ENCODE measurements at places on chromosomes 7 and 10.

DNA sequence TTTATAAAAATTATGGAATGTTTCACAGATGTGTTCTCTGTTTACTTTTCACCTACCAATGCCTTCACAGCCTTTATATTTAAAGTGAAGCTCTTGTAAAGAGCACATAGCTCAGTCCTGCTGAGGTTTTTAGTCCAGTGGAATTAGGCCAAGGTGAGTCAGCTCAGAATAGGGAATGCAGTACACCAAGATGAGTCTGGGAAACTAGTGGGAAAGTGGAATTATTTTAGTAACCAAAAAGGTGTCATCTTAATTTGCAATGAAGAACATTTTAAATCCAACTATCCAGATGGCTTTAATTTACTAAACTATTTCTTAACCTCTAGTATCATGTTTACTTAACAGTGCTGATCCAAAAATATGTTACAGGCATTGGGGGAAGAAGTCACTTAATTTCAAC, 236.3 kb upstream of the CTBP2 start:
- DNase-seq: no peak

DNA sequence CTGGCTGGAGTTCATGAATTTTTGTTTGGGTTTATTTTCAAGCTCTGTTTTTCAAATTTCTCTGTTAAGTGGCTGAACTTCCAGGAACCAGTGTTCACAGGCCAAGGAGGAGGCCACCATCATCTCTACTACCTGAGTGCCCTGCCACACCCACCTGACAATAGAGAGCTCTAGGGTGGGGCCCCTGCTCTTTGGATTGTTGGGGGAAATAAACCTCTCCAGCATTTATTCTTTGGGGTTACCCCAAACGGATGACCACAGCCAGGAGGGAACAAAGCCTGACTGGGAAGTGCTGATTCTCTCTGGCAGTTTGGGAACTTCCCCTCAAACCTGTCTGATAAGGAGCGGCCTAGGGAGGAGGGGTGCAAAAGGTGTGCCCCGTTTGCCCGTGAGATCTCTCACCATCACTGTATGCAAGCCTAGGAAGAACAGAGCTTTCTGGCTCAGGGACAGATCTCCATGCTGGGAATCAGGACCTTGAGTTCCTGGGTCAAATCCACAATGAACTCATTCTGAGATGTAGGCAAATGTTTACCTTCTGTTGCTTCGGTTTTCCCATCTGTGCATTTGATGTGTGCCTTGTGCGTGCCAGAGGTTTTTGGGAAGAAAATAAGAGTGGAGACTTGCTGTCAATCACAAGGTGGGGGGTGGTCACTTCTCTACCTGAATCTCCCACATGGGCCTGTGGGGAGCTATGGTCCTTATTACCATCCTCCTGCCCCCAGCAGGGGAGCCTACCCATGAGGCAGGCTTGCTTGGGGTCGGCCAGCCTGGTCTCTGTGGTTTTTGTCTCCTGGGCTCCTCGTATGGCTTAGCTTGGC, 27.7 kb upstream of the PDCD4 start:
- DNase-seq: peak; percentile 57

DNA sequence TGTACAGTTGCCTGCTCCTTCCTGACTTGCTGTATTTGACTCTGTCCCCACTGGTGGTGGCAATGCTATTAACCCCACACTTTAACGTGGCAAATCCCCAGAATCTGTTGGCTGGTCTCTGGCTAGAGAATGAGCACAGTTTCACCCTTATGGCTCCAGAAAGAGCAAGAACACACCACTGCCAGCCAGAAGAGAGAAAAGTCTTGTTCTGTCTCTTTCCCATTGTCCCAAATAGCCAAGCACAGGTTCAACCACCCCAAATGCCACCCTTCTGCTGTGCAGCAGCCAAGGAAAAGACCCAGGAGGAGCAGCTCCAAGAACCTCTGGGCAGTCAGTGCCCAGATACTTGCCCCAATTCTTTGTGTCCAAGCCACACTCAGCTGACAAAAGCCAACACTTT, 11.3 kb downstream of the SLC16A9 start:
- DNase-seq: no peak

GRCh38 chr7:4052130-4052529, 630.0 kb upstream of the FOXK1 start:
- no peak for DNase-seq

- DNase-seq: no peak
Measured at GRCh38 chr7:91266689-91267090, 2.5 kb downstream of the FZD1 start.

- no peak for DNase-seq
Measured at GRCh38 chr10:119279441-119279840, 72.1 kb downstream of the GRK5 start.

GRCh38 chr10:78366663-78367411, 333.2 kb downstream of the RPS24 start:
- DNase-seq: no peak

- no peak for DNase-seq
Measured at GRCh38 chr7:148570510-148570909, 20.1 kb upstream of the C7orf33 start.

DNA sequence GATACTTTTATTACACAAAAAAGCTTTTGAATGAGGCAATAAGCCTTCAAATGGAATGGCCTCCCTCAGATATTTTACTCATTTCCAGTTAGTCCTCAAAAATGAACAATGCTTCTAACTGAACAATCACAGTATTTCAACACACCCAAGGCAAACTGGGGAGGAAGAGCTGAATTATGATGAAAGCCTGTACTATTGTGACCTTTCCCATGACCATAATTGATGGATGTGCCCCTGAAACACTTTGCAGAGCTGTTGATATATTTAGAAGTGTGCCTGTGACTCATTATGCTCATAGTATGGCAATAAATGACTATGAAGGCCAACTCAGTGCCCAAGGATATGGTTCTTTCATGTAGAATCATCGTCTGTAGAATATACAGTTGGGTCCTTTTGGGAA, 248.1 kb downstream of the AHR start:
- DNase-seq: no peak

DNA sequence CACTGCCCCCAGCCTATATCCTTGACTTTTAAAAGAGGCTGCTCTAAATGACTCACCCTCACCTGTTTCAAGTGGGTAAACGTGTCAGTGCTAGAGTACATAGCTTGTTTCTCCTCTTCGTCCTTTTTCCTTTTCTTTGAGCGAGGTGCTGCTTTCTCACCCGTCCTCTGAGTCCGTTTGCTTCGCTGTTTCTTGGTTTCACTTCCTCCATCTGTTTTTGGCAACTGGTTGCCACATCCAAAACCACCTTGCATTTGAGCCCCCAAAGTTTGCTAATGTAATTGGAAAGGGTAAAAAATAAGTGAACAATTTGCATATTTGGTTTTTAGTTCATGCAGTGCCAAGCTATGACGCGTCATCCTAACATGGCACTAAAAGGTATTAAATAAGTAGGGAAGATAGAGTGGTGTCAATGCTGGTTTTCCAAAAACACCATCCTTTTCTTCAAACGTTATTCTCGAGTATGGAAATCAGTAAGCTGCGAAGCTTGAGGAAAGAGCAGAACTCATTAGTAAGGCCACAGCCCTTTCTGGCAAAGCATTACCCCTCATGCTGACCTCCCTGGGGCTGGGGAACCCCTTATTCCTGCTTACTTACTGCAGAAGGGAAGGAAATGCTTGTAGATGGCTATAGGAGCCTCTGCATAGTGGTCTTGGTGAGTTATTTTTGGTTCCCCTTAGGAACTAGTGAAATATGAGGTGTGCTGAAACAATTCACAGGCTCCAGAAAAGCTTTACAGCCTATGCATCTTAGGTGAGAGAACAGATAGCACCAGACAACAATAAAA, 133.5 kb downstream of the GALNT11 start:
- no peak for DNase-seq
